Cardiac muscle cell (in vitro differentiated cells and primary cell): ENCODE measurements at places on chromosomes 11 and 22.

DNA sequence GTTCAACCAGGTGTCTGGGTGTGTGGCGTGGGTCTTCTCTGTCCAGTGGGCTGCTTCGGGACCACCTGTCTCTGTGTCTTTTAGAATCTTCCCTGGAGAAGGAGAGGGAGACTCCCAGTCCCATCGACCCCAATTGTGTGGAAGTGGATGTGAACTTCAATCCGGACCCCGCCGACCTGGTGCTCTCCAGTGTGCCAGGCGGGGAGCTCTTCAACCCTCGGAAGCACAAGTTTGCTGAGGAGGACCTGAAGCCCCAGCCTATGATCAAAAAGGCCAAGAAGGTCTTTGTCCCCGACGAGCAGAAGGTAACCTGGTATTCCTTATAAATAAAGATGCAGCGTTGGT is 12.2 kb downstream of the TEF start:
- DNase-seq = no peak

DNA sequence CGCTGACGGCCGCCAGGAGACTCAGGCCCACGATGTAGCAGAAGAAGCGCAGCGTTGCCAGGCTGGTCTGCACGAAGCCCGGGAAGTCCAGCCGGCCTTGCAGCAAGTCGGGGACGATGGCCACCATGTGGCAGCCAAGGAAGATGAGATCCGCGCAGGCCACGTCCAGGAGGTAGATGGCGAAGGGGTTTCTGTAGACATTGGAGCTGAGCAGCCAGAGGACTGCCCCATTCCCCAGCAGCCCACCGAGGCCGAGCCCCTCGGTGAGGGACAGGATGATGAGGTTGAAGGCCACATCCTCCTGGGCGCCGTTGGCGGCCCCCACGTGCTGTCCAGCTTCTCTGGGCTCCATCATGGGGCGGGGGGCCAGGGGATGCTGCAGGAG is 3.8 kb downstream of the MRGPRE start:
- DNase-seq = no peak

GRCh38 chr22:44486538-44486937 is 11.5 kb downstream of the RTL6 start:
- no peak for DNase-seq

DNA sequence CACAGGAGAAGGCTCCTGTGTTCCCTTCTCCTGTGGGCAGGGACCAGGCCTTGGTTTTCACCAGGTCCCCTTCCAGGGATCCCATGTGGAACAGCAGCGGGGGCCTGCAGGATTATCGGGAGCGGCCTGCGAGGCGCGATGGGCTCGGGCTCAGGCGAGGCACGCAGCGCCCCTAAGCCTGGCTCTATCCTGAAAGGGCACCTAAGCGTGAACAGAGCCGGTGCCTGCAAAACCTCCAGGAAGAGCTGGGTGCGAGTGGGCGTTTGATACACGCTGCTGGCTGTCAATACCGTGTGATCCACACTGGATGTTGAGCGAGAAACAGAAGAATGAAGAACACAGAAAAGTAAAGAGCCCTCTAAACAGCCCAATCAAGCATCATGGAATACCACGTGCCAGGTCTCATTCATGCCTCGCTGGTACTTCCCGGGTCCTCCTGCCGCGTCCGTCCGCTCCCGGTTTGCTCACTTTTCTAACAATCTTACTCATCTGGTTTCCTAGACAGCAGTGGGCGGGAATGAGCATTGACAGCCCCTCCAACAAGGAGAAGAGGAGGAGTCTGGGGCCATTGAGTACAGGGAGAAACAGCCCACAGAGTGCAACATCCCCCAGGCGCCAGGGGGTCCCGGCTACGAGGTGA is 12.5 kb downstream of the OSBPL5 start:
- DNase-seq = peak; percentile 36

DNA sequence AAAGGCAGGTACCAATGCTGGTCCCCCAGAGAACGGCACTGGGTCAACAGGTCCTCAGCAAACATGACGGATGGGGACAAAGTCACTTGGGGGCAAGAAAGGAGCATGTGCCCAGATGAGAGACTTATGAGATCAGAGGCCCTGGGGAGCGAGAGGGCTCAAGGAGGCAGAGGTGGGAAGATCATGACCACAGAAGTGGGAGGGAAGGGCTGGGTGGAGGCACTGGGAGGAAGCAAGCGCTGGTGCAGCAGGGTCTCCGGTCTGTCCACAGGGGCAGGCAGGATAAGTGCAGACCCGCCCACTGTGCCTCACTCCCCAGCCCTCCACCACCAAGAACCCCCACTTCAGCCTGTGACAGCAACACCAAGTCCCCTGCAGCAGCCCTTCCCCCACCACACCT is 10.9 kb downstream of the ELFN2 start:
- DNase-seq = no peak

DNA sequence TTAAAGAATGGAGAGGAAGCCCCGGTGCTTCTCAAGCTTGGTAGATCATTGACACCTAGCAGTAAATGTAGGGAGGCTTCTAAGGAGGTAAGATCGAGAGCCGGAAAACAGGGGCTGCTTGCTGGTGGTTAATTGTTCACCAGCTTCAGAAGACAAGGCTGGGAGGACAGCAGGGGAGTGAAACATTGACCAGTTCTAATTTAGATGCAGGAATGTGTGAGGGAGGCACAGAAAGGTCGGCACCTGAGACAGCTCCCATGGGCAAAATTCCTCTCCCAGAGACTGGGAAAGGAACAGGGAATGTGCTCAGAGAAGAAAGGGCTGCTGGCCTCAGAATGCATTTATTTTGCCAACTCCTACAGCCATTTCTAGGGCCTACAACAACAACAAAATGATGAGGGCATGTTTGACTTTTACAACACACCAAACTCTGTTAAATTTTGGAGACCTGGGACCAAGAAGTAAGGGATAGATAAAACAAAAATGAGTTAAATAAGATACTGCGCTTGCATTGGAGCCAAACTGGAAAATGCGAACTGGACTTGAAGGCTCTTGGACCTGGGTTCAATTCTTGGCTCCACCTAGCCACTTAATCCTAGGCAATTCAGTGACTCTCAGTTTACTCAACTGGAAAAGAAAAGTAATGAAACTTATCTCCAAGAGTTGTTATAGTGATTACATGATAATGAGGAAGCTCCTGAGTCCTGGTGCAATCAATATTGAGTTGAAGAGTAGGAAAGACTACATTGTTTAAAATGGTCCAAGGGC is 31.0 kb downstream of the FZD4 start:
- DNase-seq = peak; percentile 55
